GM12891 (cell line): ENCODE measurements at places on chromosomes 13 and 19.

DNA sequence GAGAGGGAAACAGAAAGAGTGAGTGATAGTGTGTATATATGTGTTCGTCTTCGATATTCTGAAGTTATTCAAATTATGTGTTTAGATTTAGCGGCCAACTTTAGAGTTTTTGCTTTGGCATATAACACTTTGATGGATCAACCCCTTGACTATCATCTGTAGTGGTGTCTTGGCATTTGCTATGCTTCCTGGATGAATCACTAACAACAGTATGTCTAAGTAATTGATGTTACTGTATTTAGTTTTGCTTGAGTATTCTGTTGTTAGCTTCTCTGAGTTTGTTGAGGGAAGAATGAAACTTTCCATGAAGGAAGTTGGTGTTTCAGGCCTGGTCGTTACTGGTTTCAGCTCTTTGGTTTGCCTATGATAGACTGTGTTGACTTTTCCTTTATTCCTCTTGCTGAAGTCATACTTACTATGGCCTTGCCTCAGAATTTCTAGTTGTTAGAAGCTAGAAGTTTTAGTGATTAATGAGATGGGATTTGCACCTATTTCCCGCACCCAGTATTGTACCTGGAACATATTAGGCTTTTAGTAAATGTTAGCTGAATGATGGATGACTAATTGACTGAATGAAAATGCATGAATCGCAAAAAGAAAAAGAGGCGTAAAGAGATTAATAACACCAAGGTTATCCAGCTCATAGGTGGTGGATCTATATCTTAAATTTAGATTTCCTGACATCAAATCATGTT, 20.7 kb downstream of the NDFIP2 start:
- DNase-seq: no peak

DNA sequence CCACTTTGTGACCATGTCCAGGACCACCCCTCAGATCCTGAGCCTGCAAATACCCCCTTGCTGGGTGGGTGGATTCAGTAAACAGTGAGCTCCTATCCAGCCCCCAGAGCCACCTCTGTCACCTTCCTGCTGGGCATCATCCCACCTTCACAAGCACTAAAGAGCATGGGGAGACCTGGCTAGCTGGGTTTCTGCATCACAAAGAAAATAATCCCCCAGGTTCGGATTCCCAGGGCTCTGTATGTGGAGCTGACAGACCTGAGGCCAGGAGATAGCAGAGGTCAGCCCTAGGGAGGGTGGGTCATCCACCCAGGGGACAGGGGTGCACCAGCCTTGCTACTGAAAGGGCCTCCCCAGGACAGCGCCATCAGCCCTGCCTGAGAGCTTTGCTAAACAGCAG, 7.7 kb upstream of the CEACAM7 start:
- no peak for DNase-seq

DNA sequence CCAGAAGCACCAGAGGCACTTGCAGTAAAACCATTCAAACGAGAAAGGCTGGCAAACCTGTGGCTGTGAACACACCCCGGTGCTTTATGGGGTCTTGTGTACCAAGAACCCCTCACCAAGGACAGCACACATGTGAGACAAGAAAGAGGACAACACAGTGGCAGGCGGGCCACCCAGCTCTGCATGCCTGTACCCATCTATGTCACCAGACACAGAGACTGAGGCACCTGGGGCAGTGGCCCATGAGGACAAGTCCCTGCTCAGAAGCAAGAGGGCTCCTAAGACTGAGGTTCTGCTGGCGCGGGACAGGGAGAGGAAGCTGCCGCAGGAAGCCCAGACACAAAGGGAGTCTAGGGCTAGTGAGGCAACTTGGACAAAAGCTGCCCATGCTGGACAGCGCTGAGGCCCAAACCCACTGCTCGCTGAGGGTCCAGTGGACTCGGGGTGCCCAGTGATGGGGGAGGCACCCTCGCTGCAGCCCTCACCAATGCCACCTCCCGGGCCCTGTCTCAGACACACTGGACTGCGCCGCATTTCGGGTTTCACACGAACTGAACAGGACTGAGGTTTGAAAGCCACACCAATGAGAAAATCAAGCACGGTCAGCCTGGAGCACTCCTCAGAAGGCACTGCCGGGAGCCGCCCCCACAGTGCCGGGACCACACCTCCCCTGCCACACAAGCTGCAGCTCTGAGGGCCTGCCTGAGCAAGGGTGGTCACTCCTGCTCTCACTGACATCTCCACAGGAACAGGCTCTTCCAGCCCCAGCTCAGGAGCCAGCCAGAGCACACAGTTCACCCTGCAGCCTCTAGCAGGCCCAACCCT, 232.7 kb downstream of the TUBA3C start:
- no peak for DNase-seq

DNA sequence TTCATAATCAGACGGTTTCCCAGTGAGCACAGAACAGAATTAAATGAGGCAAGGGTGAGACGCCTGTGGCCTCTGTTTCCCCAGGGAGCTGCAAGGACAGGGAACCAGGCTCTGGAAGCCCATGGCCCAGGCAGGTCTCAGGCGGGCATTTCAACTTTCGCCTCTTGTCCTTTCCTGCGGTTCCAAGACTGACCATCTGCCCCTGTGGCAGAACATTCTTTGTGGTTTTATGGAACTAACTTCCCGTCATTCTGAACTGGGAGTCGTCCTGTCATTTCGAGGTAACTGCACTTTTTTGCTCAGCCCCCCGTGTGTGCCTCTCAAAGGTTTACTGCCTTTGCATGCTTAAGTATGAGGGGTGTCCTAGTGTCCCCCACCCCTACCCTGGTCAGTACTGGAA, 70.9 kb downstream of the KL start:
- no peak for DNase-seq

DNA sequence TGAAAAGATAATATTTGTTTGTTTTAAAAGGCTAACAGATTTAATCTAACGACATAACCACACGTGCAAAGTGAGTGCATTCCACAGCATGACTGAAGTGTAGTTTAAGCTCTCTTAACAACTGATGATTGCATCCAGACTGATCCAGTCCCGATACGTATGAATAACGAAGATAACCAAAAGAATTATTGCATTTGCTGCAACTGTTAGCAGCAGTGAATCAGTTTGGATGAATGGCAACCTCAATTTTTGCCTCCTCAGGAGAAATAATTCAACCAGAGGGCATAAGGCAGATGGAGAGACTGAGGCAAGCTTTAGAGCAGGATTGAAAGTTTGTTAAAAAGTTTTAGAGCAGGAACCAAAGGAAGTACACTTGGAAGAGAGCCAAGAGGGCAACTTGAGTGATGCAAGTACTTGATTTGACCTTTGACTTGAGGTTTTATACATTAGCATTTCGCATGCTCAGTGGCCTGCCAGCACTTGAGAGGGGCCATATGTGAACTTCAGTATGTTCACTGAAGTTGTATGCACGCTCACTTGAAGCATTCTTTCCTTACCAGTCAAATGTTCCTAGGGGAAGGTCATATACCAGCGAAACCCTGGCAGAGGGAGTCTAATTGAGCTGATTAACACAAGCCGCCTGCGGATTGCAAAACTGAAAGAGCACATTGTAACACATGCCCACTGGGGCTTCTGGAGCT, 835.0 kb upstream of the PCDH20 start:
- DNase-seq: no peak

DNA sequence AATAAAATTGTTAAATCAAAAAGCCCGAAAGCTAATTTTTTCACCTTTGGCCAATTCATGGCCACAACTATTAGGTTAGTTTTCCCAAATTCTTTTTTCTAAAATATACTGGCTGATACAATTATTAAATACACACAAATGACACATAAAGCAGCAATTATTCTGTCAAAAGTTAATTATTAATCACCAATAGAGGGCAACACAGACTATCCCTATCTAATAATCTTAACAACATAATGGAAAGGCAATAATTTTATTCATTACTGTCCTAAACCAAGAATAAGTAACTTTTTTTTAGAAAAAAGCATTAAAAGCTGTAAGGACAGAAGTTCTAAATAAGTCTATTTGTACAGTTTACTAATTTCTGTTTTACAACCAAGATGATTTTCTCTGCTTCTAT, 51.7 kb downstream of the KATNAL1 start:
- DNase-seq: no peak

GRCh38 chr13:73891805-73892204, 242.4 kb downstream of the KLF12 start:
- no peak for DNase-seq

DNA sequence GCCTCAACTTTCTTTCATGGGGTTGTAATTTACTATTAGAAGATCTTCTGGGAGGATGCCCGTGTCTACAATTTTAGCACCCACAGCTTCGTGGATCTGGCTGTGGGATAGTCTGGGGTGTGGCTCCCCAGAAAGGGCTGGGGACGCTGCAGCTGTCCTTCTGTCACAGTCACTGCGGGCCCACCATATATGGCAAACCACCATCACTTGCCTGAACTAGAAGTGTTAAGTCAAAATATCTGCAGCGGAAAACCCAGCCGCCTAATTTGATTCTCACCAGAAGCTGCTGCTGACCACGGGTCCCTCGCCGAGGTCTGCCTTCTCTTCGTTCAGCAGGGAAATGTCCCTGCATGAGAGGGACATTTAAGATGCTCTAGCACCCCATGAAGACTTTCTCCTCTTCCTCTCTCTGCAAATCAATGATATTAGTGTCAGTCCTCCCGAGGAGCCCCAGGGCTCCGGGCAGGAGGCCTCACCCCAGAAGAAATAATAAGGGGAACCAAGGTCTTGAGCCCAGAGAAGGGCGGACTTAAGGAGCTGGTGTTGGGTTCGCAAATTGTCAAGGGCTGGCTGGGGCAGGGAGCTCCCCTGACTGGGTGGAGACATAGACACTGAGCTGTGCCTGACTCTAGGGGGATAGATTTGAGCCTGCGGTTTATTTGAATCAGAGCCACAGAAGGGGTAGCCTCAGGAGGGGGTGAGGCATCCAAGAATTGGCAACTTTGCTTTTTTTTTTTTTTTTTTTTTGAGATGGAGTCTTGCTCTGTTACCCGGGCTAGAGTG, 3.0 kb upstream of the MATK start:
- DNase-seq: no peak

GRCh38 chr19:33301900-33302174, 497 bp downstream of the CEBPA start:
- no peak for DNase-seq

DNA sequence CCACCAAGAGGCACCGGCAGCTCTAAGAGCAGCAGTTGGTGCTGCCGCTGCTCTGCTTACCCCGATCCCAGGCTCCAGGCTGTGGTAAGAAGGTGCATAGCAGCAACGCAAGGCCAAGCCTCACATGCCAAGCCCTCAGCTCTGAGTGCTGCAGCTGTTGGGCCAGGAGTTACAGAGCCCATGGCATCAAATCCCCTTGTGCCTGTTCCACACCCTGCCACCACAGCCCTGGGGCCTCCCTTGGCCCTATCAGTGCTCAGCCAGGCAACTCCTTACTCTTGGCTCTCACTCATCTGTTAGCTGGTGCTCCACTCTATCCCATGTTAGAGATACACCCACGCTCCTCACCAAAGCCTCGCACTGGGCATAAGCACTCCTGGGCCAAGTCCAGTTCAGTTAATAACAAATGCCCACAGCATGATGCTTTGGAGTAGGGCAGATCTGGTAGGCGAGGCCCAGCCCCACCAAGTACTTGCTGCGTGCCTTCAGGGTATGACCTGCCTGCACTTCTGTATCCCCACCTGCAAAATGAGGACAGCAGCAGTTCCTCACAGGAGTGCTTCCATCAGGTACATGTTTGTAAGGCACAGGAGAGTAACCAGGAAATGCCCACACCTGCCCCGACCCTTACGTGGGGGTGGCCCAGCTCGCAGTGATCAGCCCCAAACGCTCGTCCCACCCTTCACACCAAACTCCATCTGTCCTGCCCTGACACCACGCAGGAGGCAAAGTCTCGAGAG, 16.2 kb downstream of the AKAP8L start:
- DNase-seq: no peak

DNA sequence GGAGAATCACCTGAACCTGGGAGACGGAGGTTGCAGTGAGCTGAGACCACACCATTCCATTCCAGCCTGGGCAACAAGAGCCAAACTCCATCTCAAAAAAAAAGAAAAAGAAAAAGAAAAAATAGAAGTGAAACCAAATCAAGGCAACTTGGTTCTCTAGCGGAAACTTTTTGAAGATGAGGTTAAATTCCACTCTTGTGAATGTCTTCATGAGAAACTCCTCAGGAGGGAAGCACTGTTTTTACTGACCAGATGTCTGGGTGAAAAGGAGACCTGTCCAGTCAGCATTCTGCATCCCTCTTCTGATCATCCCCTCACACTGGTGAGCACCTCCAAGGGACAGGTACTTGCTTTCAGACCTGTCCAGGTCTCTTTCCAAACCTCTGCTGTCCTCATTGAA, 15.8 kb downstream of the BRD4 start:
- no peak for DNase-seq

DNA sequence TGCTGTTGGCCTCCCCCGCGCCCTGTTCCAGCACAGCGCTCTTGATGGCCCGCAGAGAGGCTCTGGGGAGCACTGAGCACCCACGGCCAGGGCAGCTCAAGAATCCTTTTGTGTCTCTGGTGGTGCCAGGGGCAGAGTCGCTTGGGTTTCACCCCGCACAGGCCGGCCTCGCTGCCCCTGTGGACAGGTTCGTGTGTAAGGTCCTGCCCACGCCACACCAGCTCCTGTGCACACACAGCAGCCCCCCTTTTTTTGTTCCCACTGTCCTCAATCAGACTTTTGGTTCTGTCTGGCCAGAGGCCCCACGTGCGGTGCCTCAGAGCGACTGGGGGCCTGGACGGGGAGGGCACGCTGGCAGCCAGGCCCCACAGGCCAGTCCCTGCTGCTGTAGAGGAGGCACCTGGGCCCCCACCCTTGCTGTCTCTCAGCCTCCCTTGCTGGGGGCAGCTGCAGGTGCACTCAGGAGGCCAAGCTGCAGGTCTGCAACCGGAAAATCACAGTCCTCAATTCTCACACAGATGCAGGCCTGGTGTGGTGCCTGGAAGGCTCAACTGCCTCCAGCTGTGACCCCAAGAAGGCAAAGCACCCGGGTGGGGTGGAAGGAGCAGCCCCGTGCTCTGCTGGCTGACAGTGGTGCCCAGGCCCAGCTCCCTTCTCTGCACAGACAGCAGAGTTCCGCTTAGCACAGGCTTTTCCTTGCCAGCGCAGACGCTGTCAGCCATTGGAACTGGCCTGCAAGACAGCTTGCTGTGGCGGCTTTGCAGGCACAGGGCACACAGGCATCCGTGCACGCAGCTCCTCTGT, 12.6 kb upstream of the F7 start:
- DNase-seq: no peak

DNA sequence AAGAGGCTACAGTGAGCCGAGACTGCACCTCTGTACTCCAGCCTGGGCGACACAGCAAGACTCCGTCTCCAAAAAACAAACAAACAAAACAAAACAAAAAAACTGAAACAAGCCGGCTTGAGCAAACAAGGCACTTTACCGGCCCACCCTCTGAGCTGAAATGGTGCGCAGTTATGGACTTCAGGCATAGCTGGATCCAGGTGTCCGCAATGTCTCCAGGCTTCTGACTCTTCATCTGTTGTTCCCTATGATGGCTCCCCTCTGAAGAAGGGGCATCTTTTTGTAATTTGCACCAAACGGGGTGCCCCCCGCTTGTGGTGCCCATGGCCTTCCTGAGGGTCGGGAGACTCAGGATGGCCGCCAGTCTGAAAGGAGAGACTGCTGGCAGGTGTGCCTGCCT, 6.2 kb downstream of the C2CD4C start:
- no peak for DNase-seq

GRCh38 chr19:43809762-43810696, 7.8 kb upstream of the LYPD5 start:
- DNase-seq: no peak
